ENCODE measurements at places on chromosomes 16 and 17.

DNA sequence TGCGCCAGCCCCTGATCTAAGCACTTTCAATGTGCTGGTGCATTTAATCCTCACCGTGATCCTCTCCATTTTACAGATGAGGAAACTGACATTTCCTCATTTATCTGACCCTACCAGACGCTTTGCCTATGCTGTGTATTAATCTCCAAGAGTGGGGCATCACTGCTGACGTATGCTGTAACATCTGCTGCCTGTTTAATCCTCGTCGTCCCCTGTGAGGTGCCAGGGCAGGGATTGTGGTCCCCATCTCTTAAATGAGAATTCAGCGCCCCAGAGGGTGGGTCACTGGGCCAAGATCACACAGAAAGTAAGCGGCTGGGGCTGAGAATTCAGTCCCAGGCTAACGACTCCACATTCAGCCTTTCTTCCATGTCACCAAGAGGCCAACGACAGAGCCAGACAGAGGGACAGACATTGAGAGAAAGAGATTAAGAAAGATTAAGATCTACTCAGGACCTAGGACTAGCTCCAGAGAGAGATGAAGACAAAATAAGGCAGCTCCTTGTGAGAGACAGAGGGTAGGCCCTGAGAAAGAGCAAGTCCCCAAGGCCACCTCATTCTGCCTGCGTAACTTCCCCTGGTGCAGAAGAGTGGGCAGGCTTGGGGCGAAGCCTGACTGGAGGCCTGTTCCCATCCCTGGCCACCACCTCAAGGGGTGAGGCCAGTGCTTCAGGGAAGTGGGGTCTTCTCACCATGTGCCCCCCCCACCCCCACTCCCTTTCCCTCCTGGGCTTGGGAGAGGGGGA, 13.5 kb downstream of the CACNA1G start:
- peaks cover 28% of the 10 kb centered on the region for H3K4me1 ChIP-seq
- DNase-seq = no peak
- H3K4me3 ChIP-seq = no peak overlapping the region
- H3K36me3 ChIP-seq = no peaks in the 10 kb centered on the region
- H3K27ac ChIP-seq = no peak overlapping the region

DNA sequence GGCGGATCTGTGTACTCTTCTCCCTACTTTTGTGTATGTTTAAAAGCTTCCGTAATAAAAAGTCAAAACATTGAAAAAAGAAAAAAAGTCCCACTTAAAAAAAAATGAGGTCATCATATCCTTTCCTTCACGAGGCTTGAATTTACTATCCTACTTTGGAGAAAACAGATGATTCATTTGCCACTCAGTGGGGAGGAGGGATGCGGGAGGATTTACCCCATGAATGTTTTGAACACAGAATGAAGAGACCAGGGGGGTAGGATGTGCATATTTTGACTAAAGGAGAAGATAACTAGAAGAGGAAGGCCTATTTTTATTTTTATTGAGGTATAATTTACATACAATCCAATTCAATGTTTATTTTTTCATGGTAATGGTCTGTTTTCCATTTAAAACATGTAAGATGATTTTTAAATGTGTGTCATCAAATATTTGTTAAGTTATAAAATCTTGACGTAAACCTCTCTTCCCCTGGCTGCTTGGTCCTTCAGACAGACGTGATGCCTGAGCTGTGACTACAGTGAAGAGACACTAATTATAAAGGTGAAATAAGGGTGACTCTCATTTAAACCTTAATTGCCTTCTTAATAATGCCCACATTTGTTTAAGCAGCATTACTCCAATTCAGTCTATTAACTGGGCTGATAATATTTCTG, 135.4 kb upstream of the AXIN2 start:
- H3K27me3 ChIP-seq = no peaks in the 10 kb centered on the region
- no peak overlapping the region for H3K4me3 ChIP-seq
- H3K36me3 ChIP-seq = no peaks in the 10 kb centered on the region
- DNase-seq = no peak

DNA sequence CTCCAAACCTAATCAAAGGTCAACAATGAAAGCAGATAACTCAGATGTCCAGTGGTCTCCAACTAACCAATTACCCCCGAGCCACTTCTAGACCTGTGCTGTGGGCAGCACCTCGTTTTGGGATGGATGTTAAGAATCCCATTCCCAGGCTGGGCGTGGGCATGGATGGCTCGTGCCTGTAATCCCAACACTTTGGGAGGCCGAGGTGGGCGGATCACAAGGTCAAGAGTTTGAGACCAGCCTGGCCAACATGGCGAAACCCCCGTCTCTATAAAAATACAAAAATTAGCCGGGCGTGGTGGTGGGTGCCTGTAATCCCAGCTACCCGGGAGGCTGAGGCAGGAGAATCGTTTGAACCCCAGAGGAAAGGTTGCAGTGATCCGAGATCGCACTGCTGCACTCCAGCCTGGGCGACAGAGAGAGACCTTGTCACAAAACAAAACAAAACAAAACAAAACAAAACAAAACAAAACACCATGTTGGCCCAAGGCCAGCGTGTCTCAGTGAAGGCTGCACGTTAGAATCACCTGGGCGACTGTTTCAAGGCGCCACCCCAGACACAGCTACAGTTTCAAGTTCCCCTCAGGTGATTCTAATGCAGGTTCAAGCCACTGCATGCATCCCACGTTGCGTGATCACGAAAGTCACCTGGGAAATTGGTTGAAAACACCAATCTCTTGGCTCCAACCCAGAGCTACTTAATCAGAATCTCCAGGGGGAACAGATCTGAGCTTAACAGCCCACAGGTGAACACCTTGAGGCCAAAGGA, 21.3 kb downstream of the COX4I1 start:
- peaks cover 21% of the 10 kb centered on the region for H3K27me3 ChIP-seq
- H3K4me3 ChIP-seq = no peak overlapping the region
- no peak overlapping the region for H3K27ac ChIP-seq
- H3K4me1 ChIP-seq = no peaks in the 10 kb centered on the region
- DNase-seq = no peak

GRCh38 chr17:51354936-51355335, 94.6 kb downstream of the UTP18 start:
- no peak overlapping the region for H3K27ac ChIP-seq
- H3K4me3 ChIP-seq = no peak overlapping the region
- H3K4me1 ChIP-seq = no peaks in the 10 kb centered on the region
- no peaks in the 10 kb centered on the region for H3K27me3 ChIP-seq
- no peak for DNase-seq

Data from cardiac muscle cell (in vitro differentiated cells and primary cell).